Stimulated activated CD8-positive, alpha-beta memory T cell treated with anti-CD3 and anti-CD28 coated beads, Interleukin-4, amount 100 ng/mL, for 4 hours (primary cell): ENCODE measurements at places on chromosomes 11 and 22.

- DNase-seq: no peak
These were observed 252.5 kb downstream of the ST3GAL4 start for GRCh38 chr11:126607776-126608541.

GRCh38 chr11:9692691-9693090, 28.8 kb downstream of the SWAP70 start:
- DNase-seq: no peak

GRCh38 chr11:65562788-65563187, 4.6 kb upstream of the LTBP3 start:
- DNase-seq: no peak

DNA sequence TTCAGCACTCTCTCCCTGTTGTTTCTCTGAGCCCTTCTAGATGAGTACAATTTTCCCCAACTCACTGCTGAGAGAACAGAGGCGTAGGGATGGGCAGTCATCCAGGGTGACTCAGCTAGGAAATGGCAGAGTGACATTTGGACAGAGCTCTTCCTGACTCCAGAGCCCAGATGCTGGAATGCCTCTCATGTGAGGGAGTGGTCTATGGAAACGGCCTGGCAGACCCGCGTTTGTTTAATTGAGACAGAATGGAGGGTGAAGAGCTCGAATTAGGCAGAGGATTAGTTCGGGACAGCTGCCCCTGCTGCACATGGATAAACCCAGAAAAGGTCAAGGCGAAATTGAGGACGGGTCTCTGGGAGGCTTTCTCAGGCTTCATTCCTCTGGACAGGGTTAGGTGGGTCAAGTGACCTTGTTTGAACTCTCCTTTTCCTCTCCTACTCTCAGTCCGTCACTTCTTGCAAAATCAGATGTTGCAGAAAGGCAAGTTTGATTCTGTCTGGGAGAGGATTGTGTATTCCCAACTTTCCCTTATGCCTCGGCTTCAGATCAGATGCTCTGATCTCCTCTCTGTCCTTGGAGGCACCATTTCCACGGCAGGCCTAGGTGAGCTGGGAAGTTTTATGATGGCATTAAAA, 7.6 kb upstream of the LMO2 start:
- DNase-seq: no peak

- no peak for DNase-seq
These were observed 51.3 kb upstream of the SESN3 start for GRCh38 chr11:95282291-95282751.

- no peak for DNase-seq
These were observed 461.6 kb downstream of the ETS1 start for GRCh38 chr11:128125723-128126122.

- DNase-seq: no peak
These were observed 17.0 kb downstream of the IMMP1L start for GRCh38 chr11:31492320-31492913.

DNA sequence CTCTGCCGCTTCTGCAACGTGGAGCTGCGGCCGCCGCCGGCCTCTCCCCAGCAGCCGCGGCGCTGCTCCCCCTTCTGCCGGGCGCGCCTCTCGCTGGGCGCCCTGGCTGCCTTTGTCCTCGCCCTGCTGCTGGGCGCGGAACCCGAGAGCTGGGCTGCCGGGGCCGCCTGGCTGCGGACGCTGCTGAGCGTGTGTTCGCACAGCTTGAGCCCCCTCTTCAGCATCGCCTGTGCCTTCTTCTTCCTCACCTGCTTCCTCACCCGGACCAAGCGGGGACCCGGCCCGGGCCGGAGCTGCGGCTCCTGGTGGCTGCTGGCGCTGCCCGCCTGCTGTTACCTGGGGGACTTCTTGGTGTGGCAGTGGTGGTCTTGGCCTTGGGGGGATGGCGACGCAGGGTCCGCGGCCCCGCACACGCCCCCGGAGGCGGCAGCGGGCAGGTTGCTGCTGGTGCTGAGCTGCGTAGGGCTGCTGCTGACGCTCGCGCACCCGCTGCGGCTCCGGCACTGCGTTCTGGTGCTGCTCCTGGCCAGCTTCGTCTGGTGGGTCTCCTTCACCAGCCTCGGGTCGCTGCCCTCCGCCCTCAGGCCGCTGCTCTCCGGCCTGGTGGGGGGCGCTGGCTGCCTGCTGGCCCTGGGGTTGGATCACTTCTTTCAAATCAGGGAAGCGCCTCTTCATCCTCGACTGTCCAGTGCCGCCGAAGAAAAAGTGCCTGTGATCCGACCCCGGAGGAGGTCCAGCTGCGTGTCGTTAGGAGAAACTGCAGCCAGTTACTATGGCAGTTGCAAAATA, 816 bp downstream of the PDE3B start:
- peak; percentile 7 for DNase-seq

- no peak for DNase-seq
These were observed 93.1 kb downstream of the NAT10 start for GRCh38 chr11:34198523-34198922.

DNA sequence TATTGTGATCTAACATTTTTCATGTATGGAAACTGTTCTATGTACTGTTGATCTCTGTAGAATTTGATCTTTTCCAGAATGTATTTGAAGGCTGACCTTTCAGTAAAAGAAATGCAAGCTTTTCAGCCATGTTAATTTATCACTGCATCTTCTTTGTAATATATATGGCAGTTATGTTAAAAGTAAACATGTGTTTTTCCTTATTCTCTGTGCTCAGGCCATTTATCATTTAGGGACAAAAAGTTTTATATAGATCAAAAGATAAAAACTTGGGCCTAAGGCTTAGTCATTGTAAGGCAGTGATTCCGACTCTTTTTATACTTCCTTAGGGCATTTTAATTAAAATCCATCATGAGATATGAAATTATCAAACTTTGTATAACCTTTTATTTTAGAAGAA, 48.7 kb downstream of the KDM2A start:
- no peak for DNase-seq

DNA sequence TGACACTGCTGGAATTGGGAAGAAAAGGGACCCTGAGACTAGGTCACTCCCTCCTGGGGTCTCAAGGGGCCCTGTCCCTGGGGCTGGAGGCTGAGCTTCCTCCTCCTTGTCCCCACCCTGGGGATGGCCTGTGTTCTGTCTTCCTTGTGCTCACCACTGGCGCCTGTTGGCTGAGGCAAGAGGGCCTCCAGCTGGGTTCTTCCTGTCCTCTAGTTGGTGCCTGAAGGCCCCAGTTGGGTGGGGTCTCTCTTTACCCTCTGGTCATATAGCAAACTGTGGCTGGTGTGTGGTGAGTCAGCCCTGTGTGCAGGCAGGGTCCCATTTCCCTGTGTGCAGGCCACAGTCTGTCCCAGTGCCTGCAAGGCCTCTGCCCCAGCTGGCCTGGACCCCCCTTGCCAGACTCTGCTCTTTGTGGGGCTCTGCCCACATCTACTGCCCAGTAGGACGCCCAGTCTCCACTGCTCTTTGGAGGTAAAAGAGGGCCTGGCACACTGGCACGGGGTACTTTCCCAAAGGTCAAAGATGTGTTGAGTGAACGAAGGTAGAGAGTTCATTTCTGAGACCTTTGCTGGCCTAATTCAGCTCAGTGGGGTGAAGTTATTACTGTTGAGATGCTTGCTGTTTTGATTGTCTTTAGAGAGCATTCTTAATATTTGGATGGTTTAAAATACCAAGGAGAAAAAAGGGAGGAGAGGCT, 55.1 kb upstream of the CLDN5 start:
- no peak for DNase-seq

- no peak for DNase-seq
These were observed 263.3 kb upstream of the SYN3 start for GRCh38 chr22:33321466-33321865.

- no peak for DNase-seq
These were observed 816.3 kb downstream of the BRD1 start for GRCh38 chr22:49011379-49011768.

DNA sequence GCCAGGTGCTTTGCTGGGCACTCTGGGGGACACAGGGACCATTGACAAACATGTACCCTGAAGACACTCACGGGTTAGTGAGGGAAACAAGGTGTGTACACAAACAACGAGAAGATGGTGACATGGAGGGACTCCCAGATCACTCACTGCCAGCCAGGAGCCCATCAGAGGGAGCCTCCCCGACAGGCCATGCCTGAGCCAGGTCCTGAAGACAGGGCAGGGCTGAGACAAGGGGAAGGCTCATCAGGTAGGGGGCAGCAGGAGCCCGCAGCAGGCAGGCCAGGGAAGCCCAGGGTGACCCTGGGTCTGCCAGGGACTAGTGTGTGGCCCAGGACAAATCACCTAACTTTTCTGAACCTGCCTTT, 127.9 kb downstream of the BUD13 start:
- DNase-seq: no peak

- no peak for DNase-seq
These were observed 10.1 kb upstream of the BTBD10 start for GRCh38 chr11:13473013-13473722.

DNA sequence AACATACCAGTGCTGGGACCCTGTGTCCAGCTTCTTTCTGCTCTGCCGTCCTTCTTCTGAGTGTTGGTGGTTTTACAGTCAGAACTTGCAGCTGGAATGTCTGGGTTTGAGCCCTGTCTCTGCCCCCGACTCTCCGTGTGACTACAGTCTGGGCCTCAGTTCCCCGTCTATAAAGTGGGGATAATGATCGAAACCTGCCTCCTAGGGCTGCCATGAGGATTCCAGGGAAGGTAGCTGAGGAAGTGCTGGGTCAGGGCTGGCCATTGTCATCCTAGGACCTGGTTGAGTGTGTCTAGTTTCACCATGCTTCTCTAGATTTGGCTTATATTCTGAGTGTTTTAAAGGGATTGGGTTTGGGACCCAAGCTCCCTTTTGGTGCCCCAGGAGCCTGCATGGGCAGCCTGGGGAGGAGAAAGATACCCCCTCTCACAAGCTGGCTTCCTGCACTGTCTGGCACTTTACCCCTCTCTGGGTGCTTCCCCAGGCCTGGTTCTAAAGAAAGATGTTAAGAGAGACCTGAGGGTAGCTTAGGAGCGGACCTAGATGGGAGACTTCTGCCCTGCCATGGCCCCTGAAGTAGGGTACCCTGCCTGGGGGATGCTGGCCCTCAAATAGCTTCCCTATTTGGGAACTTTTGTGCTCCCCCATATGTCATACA, 49.9 kb downstream of the TSPAN18 start:
- no peak for DNase-seq

- DNase-seq: no peak
These were observed 310.7 kb upstream of the NCAM1 start for GRCh38 chr11:112650527-112650926.

DNA sequence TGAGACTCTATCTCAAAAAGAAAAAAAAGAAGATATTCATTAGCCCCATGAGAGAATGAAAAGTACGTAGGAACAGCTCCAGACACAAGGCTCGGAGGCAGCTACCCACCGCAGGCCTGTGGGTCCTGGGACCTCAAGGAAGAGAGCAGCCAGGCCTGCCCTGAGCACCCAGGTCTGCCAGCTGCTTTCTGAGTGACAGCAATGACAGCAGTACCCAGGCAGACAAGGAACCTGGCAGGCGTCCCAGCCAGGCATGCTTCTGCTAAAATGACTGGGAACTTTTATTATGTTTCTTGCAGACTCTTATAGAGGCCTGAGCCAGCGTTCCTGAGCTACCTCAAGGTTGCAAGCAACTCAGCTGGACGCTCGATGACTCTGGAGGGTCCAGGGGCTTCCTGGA, 31.6 kb downstream of the CPT1A start:
- no peak for DNase-seq

DNA sequence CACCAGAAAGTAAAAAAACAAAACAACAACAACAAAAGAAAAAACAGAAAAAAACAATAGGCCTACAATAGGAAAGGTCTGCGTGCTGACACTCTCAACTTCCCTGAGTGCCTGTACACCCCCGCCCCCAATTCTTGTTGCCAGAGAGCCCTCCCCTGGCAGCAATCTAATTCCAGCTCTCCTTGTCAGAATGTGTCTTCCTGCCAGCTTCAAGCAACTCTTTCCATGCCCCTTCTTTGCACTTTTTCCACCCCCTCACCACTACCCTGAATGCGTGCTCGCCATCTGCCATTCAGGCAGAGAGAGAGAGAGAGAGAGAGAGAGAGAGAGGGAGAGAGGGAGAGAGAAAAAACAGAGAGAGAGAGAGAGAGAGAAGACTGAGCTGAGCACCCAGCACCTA, 245.0 kb downstream of the KIRREL3 start:
- no peak for DNase-seq

DNA sequence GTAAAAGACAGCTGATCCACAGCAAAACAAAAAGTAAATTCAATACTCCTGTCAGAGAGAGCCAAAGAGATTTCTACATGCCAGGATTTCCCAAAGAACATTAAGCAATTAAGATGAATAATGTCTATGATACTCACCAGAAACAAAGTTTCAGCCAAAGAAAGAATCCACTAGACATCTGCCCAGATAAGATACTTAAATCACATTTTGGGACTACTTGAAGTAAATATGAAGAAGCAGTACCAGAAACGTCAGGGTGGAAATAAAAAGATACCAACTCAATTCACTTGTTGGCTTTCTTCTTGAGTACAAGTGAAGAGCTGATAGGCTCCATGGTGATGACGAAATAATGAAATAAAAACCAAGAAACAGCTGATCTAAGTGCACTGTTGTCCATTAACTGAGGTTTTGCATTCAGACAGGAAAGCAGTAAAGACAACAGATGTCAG, 31.6 kb upstream of the ARHGAP32 start:
- no peak for DNase-seq

DNA sequence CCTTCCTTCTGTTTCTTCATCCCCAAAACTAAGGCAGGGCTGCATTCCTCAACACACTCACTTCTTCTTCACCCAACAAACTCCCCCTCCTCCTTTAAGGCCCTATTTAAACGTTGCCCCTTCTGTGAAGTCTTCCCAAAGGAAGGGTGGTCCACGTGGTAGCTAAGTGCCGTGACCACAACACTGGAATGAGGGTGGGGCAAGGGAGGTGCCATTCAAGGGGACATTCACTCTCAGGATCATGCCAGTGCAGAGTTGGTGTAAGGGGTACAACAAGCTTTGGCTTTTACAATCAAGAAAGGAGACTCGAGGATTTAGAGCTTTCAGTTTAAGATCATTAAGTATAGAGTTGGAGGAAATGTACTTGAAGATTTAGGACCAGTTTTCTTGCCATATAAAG, 8.0 kb upstream of the MS4A10 start:
- no peak for DNase-seq

DNA sequence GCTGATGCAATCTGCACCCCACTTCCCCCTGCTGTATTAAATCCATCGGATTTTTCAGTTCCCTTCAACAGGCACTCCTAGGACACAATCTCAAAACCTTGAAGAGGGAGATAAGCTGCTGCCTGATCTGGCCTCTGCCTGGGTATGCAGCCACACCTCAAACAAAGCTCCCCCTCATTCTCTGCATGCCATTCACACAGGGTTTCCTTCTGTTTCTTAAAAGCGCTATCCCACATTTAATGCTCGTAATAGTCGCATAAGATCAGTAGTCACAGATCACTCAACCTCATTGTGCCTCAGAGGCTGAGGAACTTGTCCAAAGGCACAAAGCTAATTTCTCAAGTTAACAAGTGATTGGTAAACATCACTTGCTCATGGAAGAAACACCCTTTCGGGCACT, 34.0 kb downstream of the UQCR10 start:
- DNase-seq: no peak

- no peak for DNase-seq
These were observed 37.6 kb downstream of the RAB30 start for GRCh38 chr11:83033972-83034672.

DNA sequence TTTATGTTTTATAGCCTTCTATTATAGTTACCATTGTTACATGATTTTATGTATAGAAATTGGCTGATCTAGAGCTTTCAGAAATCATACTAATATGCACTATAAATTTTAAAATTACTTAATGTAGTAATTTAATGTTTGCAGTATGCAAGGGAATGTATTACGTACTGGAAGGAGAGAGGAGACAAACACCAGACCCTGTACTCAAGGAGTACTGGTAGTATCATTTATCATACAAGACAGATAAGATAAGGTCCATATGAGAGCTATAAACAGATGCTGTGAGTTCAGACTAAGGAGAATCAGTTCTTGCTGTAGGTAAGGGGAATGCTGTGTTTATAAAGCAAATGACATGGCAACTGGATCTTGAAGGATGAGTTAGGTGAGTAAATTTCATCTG, 765 bp downstream of the BCO2 start:
- no peak for DNase-seq
